A549 (cell line): ENCODE measurements at places on chromosomes 4 and X. TPM values are rescaled to one million over a fixed set of nuclear protein-coding genes. Genes with fewer than 3 reads are reported as not detected.

GRCh38 chr4:128068918-128069317 is 7.8 kb downstream of the LARP1B start:
- peak; percentile 72 for DNase-seq

- no peak for DNase-seq
Measured at GRCh38 chr4:42112846-42113245, 39.6 kb downstream of the BEND4 start.

- no peak for DNase-seq
Measured at GRCh38 chr4:13355111-13355880, 128.8 kb downstream of the RAB28 start.

DNA sequence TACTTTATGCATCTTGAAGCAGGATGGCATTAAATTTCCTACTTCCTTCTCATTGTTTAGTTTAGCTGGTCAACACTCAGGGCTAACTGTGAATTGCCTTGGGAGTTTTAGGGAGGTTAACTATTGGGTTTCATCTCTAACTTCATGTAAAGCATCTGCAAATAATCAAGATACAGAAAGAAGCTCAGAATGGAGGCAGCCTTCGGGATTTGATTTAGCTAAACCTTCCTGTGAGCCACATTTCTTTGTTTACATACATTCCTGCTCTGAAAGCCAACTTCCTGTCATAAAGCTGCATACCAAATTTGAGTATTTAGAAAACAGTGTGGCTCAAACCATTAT is 131.7 kb upstream of the PCDH18 start:
- no peak for DNase-seq

DNA sequence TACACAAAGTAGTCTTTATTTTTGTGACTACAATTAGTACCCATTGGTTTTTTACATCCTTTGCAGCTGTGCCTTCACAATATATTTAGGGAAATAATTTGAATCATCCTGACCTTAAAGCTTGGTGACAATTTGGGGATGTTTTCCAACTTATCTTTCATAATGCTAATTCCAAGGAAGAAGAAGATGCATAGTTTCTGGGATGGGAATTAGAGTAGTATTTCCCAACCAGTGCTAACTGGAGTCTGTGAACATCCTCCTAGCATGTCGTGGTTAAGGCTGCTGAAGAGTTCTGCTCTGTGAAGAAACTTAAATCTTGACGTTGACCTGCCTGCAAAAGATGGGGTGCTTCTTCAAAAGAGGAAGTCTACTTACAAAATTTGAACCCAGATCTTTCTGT is 173.5 kb downstream of the ANK2 start:
- no peak for DNase-seq

DNA sequence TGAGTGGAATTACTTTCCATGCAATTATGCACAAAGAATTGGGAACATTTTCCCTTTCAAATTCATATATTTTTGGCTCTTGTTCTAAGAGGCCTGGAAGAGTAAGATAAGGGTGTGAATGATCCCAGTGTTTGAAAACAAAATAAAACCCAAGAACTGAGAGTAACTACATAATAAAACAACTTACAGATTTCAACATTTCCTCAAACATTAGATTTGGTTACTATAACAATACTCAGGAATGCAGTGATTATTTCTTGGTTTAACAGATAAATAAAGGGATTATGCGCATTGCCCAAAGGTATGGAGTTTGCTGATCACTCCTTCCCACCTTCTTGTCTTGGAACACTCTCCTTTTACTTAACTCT is 292.5 kb downstream of the CAMK2D start:
- DNase-seq = no peak

DNA sequence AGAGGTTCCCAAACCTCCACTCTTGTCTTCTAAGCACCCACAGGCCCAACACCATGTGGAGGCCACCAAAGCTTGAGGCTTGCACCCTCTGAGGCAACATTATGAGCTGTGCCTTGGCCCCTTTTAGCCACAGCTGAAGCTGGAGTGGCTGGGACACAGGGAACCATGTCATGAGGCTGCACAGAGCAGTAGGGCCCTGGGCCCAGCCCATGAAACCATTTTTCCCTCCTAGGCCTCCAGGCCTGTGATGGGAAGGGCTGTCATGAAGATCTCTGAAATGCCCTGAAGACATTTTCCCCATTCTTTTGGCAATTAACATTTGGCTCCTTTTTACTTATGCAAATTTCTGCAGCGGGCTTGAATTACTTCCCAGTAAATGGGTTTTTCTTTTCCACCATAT is 14.8 kb downstream of the RBMXL3 start:
- DNase-seq = no peak

DNA sequence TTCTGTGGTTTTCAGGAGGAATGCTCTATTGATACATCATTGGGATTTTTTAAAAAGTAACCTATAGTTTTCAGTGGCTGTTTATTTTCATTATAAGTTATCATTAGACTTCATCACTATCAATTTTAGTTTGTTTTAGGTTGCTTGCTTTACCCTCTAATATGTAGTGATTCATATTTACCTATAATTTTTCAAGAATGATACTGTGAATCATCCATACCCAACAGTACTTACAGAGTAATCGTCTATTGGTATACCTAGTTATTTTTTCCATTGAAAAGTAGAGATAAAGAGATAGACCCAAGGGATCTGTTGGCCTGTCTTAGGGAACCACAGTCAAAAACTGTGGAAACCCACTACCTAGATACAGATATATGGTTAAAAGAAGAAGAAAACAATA is 83.3 kb downstream of the KLHL34 start:
- DNase-seq = no peak

DNA sequence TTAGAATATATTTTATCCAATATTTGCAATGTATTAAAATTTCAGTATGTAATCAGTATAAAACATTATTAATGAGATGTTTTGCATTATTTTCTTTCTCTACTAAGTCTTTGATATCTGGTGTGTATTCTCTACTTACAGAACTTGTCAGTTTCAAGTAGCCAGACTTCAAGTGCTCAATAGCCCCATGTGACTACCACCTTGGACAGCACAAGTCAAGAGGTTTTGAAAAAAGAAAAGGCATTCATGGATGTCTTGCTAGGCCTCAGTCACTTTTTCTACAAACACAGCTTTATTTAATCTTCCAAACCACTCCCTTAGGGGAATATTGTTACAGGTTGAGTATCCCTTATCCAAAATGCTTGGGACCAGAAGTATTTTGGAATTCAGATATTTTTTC is 189.4 kb downstream of the QDPR start:
- no peak for DNase-seq

- no peak for DNase-seq
Measured at GRCh38 chr4:58602022-58602421, 1491.8 kb upstream of the IGFBP7 start.

DNA sequence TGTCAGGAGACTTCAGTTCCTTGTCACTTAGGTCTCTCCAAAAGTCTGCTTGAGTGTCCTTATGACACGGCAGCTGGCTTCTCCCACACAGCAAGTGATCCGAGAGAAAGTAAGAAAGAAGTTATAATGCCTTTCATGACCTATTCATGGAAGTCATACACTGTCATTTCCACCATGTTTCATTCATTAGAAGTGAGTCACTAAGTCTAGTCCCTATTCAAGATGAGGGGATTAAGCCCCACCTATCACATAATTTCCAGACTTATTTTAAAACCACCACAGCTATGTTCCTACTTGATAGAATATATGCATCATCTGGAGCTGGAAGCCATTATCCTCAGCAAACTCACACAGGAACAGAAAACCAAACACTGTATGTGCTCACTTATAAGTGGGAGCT is 25.2 kb upstream of the COL25A1 start:
- no peak for DNase-seq

- DNase-seq = no peak
Measured at GRCh38 chrX:113651306-113651705, 810.7 kb upstream of the AMOT start.

DNA sequence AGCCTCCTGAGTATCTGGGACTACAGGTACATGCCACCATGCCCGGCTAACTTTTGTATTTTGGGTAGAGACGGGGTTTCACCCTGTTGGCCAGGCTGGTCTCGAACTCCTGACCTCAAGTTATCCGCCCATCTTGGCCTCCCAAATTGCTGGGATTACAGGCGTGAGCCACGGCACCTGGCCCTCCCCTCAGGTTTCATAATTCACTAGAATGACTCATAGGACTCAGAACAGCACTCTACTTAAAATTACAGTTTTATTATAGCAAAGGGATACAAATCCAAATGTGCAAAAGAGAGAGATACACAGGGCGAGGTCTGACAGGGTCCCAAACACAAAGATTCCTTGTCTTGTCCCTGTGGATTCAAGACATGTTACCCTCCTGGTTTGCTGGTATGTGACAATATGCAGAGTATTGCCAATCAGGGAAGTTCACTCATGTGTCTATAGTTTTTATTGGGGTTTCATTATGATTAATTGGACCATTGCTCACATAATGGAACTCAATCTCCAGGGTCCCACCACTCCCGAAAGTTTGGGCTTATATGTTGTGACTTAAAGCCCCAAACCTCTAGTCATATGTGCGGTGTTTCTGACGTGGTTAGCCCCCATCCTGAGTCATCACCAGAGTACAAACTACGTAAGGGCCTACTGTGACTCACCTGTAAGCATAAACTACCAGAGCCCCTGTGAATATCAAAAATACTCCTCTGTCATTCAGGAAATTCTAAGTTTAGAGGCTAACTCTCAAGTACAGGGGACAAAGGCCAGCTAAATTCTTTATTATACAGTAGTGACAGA is 5.2 kb downstream of the YIPF6 start:
- peak; percentile 59 for DNase-seq

DNA sequence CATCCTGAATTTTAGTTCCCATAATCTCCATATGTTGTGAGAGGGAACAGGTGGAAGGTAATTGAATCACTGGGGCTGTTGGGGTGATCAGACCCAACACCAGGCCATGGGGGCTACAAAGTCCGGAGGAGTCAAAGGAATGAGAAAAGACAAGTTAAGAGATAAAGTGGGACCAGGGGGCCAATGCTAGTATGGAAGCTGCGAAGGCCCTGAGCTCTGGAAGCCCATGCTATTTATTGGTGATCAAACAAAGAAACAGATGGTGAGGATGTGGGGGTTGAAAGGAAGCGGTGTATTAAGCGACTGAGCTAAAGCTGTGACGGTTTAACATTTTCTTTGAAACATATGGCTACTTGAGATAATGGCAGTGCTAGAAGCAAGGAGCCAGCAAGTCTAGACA is 132.8 kb downstream of the PDGFC start:
- DNase-seq = no peak

DNA sequence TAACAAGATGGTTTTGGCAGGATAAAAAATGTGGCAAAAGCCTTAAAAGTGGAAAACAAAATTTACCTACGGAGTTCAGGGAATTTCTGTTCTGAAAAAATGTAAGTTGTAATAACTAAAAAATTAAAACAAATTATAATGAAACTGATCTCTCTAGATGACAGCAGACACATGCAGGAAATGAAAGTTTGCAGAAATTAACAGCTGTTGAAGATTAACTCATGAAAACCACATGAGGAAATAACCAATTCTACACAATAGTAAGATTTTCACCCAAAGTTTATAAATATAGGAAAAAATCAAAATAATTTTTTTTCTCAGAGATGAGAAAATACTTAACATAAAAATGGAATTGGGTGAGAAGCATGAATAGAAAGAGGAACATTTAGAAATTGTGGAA is 47.5 kb upstream of the UGT2B15 start:
- DNase-seq = no peak

GRCh38 chr4:171288816-171289432 is 524.3 kb upstream of the GALNTL6 start:
- DNase-seq = no peak

The C4orf50 gene
- not detected in 3 replicates for polyA plus RNA-seq

The SPANXC gene
- 0.39 to 0.55 TPM in 2 of 3 replicates, not detected in the other for polyA plus RNA-seq

The PHEX gene
- polyA plus RNA-seq = 0.28 to 0.33 TPM (median 0.31 TPM) in 3 replicates

The PLP1 gene
- polyA plus RNA-seq = not detected in 3 replicates
